Naive thymus-derived CD4-positive, alpha-beta T cell (primary cell): ENCODE measurements at places on chromosomes 1 and 21. TPM values are rescaled to one million over a fixed set of nuclear protein-coding genes. Genes with fewer than 3 reads are reported as not detected.

Gene TMPRSS3
- total RNA-seq = 7.6 and 8.8 TPM in 2 replicates

Gene GPATCH3
- total RNA-seq = 21.6 TPM

Gene PRRX1
- total RNA-seq = not detected

Gene TCHHL1
- not detected for total RNA-seq

Gene NUAK2
- total RNA-seq = 52.9 TPM

Gene FMO4
- 1.4 TPM for total RNA-seq

Gene KCNC4
- 10.1 TPM for total RNA-seq

Gene MEGF6
- total RNA-seq = 188 TPM

Gene CD5L
- total RNA-seq = not detected

Gene UBE2U
- total RNA-seq = not detected

Gene FAM72D
- total RNA-seq = not detected

Gene KPRP
- total RNA-seq = not detected

Gene OR6N1
- not detected for total RNA-seq

Gene PLA2G2D
- not detected for total RNA-seq

Gene DBT
- total RNA-seq = 9.6 TPM

Gene TMEM82
- not detected for total RNA-seq

Gene USH2A
- total RNA-seq = not detected in 2 replicates

Gene CA14
- total RNA-seq = not detected

Gene COL16A1
- total RNA-seq = not detected

Gene HSF2BP
- total RNA-seq = 0.67 TPM

Gene COL8A2
- 0.05 TPM for total RNA-seq

Gene SELP
- 3.2 TPM for total RNA-seq

Gene CLCA1
- not detected for total RNA-seq

Gene ZSWIM5
- 2.0 TPM for total RNA-seq

Gene SLAMF8
- total RNA-seq = 1.7 TPM

Gene SLC22A15
- not detected for total RNA-seq

Gene C4BPA
- not detected for total RNA-seq

Gene MEX3A
- 0.05 TPM for total RNA-seq

Gene AMY2A
- not detected for total RNA-seq

Gene HES5
- not detected for total RNA-seq

Gene HJV
- total RNA-seq = not detected in 2 replicates

Gene CGN
- 2.4 TPM for total RNA-seq

Gene LYPD8
- total RNA-seq = not detected

Gene CFAP107
- not detected for total RNA-seq

Gene TTLL7
- total RNA-seq = 0.89 and 1.1 TPM in 2 replicates

Gene CD101
- 12.8 TPM for total RNA-seq

Gene KCNE1
- 0.74 TPM for total RNA-seq

Gene USP16
- total RNA-seq = 38.5 and 40.9 TPM in 2 replicates

Gene NHLH2
- not detected for total RNA-seq

Gene AGO4
- 17.8 TPM for total RNA-seq

Gene MYBPH
- total RNA-seq = not detected

Gene C2CD4D
- not detected for total RNA-seq

Gene NEK2
- total RNA-seq = 0.16 TPM

Gene INKA2
- total RNA-seq = not detected

Gene MX2
- total RNA-seq = 99.8 TPM

Gene RIPPLY3
- total RNA-seq = not detected

Gene SLAMF6
- total RNA-seq = 33.8 TPM

Gene RIIAD1
- total RNA-seq = not detected

Gene MMEL1
- total RNA-seq = 3.7 TPM

Gene PDE4B
- 99.2 TPM for total RNA-seq
